ENCODE measurements at places on chromosomes 13 and 19. TPM values are rescaled to one million over a fixed set of nuclear protein-coding genes. Genes with fewer than 3 reads are reported as not detected.

DNA sequence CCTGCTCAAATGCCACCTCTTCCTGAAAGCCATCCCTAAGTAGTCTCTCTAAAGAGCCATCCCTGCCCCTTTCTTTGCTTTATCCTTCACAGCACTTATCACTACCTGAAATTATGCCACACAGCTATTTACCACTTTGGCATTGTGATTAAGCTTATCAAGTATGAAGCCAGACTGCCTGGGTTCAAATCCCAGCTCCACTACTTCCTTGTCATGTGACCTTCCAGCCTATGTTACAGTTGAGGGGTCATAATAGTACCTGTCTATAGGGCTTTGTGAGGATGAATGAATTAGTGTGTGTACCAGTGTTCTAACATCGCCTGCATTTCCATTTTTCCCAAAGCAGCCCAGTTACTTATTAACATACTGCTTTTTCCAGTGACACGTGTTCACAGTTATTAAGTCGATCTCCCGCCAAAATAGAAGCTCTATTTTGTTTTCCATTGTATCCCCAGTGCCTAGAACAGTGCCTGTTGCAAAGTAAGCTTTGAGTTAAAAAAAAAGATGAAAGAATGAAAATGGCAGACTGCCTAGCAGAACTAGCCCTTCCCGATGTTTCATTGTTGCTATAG is 32.8 kb downstream of the ZSWIM9 start:
- DNase-seq = no peak

Gene LGALS7
- total RNA-seq = not detected

GRCh38 chr13:91349992-91350911 is 2.8 kb downstream of the MIR17HG start:
- DNase-seq = no peak

- DNase-seq = no peak
Observed at GRCh38 chr19:55339889-55340783, 460 bp downstream of the KMT5C start.

GRCh38 chr13:39777021-39777420 is 121.6 kb downstream of the COG6 start:
- no peak for DNase-seq

GRCh38 chr13:49579501-49579900 is 5.9 kb downstream of the RCBTB1 start:
- no peak for DNase-seq

GRCh38 chr13:54379461-54379860 is 1350.8 kb downstream of the OLFM4 start:
- DNase-seq = no peak

DNA sequence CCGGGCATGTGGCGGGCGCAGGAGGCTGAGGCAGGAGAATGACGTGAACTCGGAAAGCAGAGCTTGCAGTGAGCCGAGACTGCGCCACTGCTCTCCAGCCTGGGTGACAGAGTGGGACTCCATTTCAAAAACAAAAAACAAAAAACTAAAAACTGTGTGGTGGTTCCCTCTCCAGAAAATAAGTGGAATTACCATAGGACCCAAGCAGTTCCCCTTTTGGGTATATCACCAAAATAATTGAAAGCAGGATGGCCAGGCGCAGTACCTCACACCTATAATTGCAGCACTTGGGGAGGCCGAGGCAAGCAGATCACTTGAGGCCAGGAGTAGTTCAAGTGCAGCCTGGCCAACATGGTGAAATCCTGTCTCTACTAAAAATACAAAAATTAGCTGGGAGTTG is 15.7 kb upstream of the LDLR start:
- DNase-seq = no peak

DNA sequence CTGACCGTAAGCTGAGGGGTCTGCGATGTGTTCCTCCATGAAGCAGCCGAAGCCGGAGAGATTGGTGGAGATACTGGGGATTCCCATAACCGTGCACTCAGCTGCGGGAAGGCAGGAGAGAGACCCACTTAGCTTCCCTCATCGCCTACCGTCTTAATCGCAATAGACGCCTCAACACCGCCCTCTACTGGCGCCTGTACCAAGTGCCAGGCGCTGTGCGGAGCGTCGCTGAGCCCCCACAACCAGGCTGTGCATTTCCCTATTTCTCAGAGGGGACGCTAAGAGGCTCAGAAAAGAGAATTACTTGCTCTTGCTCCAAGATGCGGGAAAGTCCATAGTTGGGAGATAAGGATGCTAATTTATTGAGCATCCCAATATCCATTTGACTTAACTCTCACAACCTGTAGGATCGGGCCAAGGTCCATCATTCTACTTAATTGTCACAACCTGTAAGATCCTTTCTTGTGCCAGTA is 5.8 kb downstream of the FTL start:
- no peak for DNase-seq

DNA sequence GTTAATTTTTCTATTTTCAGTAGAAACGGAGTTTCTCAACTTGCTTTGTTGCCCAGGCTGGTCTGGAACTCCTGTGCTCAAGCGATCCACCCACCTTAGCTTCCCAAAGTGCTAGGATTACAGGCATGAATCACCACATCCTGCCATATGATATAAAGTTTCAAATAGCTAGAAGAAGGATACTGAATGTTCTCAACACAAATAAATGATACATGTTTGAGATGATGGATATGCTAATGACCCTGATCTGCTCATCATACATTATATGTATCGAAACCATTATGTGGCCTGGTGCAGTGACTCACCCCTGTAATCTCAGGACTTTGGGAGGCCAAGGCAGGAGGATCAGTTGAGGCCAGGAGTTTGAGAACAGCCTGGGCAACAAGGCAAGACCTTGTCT is 11.5 kb downstream of the CIB3 start:
- DNase-seq = no peak

- no peak for DNase-seq
Observed at GRCh38 chr13:99414048-99414995, 87.0 kb upstream of the TM9SF2 start.

Gene IGSF23
- total RNA-seq = not detected

Gene PTGER1
- total RNA-seq = 1.3 TPM

DNA sequence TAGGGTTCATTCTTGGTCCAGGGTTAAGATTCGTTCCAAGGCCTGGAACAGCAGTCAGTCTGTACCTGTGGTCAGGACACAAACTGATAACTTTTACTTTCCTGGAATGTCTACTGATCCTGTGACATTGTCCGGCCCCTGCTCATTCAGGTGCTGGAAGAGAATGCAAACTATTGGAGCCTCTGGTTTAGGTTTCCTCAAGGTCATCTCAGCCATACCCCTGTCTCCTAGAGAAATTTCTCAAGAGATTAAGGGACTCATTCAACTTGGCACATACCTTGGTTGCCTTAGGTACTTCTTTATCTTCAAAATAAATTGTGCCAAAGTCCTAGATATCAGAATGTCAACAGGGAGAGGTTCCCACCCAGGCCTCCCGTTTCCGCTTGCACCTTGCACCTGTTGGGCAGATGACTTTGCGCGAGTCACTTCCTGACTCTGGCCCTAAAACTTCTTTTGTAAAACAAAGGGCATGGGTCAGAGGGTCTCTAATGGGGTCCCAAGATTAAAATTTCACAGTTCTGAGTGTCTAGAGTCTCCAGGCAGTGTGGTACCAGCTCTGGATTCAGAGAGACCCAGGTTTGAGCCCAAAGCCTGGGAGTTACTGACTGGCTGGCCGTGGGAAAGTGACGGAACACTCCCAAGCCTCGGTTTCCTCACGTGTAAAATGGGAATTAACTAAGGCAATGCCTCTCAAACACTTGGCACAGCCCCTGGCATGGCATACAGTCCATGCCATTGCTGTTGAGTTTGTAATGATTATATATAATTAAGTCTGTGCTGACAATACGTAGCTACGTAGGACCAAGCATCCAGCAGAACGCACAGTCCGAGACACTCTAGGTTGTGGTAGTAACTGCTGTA is 25.8 kb upstream of the CYP2S1 start:
- no peak for DNase-seq

DNA sequence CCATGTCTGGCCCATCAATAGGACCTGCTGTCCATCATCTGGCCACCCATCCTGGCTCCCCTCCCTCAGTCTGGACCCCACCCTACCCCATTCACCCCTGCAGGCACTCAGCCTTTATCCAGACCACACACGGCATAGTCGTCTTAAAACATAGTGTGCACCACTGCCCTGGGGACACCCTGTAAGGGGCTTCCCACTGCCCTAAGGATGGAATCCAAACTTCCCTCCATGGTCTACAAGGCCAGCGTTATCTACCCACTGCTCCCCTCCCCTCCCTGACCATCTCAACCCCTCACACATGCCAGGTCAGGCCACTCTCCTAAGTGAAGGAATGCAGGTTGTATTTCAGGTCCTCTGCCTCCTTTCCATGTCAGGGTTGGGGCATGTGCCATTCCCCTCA is 352.7 kb upstream of the ZNF507 start:
- DNase-seq = peak; percentile 53

Gene NUMBL
- total RNA-seq = 28.2 TPM

DNA sequence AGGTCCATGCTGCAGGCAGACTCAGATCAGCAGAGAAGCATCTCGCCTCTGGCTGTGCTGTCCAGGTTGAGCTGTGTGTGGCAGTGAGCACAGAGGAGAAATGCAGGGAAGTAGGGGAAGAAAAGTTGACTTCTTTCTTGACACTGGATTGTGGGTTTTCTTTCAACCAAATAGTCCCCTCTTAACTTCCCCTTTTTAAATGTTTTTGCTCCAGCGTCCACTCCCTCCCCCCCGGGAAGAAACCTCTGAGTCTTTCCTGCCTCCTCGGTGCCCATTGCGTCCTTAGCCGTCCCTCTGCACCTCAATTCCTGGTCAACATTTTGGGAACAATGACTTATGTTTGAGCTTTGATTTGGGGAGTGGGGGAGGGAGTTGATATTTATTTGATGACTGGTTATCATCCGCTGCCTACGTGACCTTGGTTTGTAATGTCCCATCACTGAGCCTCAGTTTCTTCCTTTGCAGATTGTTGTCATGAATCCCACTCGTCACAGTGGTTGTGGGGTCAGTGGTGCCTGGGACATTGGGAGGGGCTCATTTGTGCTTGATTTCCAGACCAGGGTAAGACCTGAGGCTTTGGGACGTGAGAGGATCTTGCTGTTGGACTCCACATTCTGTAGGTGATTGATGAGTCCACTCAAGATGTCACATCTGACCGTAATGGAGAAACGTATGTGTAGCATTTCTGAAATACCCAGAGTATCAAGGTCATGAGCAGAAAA is at the start of gene LILRB2:
Gene LILRB2, minus strand, starts transcription at position 104 of the 722 bp plus-strand sequence. CDS start 614 bp downstream, outside the sequence.
- DNase-seq = no peak

- DNase-seq = no peak
Observed at GRCh38 chr19:48999481-49000325, 6.0 kb downstream of the RUVBL2 start.

GRCh38 chr19:3160219-3160618 is 18.4 kb upstream of the S1PR4 start:
- no peak for DNase-seq

DNA sequence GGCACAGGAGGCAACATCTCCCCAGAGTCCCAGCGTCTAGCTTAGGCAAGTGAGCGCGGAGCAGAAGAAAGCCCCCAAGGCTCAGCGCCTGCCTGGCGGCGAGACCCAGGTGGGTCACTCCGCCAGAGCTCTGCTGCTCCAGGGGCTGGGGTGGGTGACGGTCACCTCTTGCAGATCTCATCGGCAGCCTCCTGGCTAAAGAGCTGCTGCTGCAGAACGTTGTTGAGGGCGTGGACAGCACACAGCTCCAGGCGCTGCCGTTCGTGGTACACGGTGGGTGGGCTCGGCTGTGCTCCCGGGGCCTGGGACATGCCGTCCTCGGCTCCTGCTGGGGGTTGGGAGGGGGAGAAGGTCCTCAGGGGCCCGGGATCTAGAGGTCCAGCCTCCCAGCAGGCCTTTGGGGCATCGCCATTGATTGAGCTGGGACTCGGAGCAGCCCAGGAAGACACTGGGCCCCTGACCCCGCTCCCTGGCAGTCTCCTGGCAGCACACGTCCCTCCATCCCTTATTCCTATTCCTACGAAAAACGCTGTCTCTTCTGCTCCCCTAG is 795 bp downstream of the JOSD2 start:
- no peak for DNase-seq

GRCh38 chr19:51196181-51196580 is 28.7 kb upstream of the CD33 start:
- no peak for DNase-seq

GRCh38 chr19:34316741-34317301 is 48.2 kb upstream of the GPI start:
- no peak for DNase-seq

GRCh38 chr19:34215666-34216038 is 38.7 kb upstream of the GARRE1 start:
- DNase-seq = no peak

DNA sequence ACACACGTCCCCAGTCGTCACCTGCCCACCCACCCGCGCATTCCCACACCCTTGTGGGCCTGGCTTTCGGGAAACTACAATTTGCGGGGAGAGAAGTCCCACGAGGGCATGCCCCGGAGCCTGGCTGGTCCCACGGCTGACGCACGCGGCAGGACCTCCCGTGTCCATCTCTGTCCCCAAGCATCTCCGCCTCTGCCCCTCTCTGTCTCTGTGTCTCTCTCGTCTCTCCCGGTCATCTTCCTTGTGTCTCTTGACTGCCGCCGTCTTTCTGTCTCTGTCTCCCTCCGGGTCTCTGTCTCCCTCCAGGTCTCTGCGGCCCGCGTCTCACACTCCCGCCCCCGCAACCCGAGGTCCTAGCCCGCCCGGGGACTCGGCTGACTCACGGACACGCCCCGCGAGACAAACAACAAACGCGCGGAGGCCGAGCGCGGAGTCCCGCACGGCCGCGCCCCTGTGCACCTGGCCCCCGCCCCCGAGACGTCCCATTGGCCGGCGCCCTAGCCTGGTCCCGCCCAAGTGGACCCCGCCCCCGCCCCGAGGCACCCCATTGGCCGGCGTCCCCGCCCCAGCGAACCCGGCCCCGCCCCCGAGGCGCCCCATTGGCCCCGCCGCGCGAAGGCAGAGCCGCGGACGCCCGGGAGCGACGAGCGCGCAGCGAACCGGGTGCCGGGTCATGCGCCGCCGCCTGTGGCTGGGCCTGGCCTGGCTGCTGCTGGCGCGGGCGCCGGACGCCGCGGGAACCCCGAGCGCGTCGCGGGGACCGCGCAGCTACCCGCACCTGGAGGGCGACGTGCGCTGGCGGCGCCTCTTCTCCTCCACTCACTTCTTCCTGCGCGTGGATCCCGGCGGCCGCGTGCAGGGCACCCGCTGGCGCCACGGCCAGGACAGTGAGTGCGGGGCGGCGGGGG is at the start of gene FGF22:
Gene FGF22, plus strand, starts transcription at position 627 of the 908 bp plus-strand sequence. Its CDS starts 47 bp downstream, at position 674.
- DNase-seq = peak; percentile 99

DNA sequence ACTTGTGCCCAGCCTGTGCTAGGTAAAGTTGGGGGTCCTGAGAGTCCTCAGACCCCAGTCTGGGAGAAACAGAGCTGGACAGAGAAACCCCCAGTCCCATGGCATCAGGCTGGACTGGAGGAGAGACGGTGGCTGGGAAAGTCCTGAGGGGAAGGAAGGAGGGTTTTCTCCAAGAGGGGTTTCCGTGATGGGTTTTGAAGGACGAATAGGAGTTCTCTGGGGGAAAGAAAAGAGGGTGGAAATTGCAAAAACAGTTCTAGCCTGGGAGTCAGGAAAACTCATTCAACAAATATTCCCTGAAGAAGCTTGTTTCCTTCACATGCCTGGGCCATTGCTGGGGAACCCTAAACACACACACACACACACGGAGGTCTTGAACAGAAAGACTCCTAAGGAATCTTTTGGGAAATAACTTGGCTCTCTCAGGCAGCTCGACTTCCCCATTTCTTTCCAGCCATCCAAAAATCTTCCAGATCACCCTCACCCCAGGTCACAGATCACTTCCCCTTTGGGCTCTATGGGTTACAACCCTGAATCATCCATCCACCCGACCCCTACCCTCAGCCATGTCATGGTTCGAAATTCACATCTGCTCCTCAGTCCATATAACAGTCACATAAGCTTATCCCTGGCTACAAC is 47.5 kb downstream of the COLGALT1 start:
- no peak for DNase-seq

GRCh38 chr13:36533806-36534205 is 101.5 kb downstream of the CCNA1 start:
- DNase-seq = peak; percentile 42

Gene NKPD1
- not detected for total RNA-seq

Measured in esophagus muscularis mucosa (tissue), 4 donors.